ENCODE measurements at places on chromosomes 12 and 14. TPM values are rescaled to one million over a fixed set of nuclear protein-coding genes. Genes with fewer than 3 reads are reported as not detected.

The RNF212B gene
- not detected for total RNA-seq

The LTBR gene
- 138 TPM for total RNA-seq

The RHOJ gene
- 45.8 TPM for total RNA-seq

The REP15 gene
- 2.5 TPM for total RNA-seq

The NOVA1 gene
- total RNA-seq = 0.36 TPM

The PIWIL1 gene
- total RNA-seq = not detected

Data from melanocyte of skin (primary cell).